Activated T-helper 1 cell treated with Interleukin-2 at 50 U/mL for 16 hours (primary cell): ENCODE measurements at places on chromosomes 2 and 18.

- DNase-seq = no peak
These were observed 601.0 kb downstream of the XIRP2 start for GRCh38 chr2:167489325-167489724.

DNA sequence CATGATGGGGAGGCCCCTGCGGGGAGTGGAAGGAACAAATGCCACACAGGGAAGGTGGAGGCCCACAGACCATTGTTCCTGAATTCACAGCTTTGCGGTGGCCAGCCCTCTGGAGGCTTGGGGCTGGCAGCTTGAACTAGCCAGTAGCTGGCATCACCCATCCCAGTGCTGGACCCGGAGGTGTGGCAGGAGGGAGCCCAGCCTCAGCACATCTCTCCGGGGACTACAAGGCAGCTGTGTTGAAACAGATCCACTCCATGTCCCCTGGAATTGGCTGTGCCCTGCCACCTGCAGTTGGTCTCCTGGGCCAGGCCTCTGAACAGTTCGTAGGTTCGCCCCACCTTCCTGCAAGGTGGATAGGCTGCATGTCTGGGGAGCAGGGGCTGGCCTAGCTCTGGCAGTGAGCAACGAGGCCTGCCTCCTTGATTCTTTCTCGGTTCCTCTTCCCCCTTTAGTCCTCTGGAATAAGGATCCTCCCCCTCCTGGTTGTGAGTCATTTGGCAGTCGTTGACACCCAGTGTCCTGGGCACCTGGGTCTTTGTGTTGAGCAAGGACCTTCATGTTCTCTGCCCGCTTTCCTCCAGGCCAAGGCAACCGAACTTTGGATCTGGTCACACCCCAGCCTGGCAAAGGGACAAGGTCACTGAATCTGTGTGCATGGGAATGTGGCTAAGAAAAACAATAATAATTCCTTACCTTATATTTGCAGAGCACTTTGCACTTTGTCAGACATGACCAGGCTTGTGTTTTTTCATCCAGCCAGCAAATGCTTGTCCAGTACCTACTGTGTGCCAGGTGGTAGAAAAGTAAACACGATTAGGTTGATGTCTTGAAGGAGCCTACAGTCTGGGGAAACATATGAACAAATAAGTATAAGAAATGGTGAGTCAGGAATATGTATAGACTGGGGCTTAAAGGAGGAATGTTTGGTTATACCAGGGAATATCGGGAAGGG lies 55.0 kb upstream of the MCFD2 start:
- DNase-seq = no peak

GRCh38 chr2:66461664-66462500 lies 27.0 kb downstream of the MEIS1 start:
- DNase-seq = no peak

GRCh38 chr18:14924226-14924625 lies 176.3 kb downstream of the ANKRD30B start:
- no peak for DNase-seq

DNA sequence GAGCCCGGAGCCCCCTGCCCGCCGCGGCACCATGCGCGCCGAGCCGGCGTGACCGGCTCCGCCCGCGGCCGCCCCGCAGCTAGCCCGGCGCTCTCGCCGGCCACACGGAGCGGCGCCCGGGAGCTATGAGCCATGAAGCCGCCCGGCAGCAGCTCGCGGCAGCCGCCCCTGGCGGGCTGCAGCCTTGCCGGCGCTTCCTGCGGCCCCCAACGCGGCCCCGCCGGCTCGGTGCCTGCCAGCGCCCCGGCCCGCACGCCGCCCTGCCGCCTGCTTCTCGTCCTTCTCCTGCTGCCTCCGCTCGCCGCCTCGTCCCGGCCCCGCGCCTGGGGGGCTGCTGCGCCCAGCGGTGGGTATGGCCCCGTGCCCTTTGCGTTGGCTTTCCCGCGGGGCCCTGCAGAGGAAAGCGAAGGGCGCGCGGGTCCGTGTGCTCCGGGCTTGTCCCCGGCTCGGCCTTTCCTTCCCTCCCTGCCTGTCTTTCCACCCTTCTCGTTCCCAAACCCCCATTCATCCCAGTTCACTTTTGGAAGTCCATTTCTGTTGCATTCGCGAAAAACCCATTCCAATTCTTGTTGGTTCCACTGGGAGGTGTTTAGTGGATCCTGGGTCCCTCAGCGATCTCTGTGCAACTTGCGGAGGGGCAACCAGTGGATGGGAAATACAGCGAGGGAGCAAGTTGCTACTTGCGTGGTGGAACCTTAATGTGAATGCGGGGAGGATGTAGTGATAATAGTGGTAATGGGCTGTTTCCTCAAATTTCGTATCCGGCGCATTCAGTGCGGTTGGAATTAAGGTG lies 599 bp downstream of the ADAM23 start:
- DNase-seq = no peak

DNA sequence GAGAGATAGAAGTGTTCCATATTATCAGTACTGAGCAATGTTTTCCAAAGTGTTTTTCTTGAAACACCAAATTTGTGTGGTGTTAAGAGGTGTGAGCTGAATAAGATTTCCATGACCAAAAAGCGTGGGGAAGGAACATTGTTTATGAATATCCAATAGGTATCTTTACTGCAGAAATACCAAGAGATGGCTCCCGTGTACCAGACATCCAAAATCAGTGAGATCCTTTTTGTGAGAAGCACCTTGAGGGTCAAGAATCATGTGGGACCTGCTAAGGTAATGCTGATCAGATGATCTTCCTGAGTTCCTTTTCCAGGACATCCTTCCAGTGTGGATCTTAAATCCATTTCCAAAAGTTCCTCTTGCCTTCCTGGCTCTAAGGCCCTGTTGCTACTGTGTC lies 246.0 kb downstream of the MYO3B start:
- DNase-seq = no peak

DNA sequence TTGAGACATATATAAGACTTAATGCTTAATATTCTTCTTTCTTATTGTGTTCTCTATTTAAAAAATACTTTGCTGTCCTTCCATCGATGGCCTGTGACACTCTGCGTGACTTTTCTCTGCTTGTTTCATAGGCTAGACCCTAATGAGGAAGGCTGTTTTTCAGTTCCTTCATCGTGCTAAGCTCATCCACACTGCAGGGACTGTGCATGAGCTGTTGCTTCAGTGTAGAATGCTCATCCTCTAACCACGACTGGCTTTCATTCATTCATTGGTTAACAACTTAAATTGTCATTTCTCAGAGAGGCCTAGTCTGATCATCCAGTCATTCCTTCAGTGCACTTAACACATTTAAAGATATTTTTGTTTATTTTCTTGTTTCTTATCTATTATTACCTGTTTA lies 134.4 kb downstream of the CCDC85A start:
- no peak for DNase-seq

GRCh38 chr2:3736112-3736511 lies 32.7 kb downstream of the DCDC2C start:
- DNase-seq = no peak

DNA sequence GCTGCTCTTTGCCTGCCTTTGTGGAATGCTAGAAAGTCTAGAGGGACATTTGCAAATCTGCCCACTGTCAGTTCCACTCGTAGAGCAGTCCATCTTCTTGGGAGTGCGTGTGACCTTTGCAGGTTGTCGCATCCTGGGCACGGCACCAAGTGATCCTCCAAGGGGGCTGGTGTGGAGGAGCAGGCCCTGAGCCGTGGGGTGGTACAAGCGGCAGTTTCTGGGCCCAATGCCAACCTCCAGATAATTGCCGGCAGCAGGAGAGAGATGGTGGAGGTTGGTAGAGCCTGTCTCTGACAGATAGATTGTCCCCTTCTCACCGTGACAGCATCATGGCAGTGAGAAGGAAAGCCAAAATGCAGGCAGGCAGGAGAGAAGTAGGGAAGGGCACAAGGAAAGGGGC lies 150.7 kb upstream of the SLC14A2 start:
- DNase-seq = no peak

GRCh38 chr18:62450546-62451410 lies 72.0 kb upstream of the ZCCHC2 start:
- no peak for DNase-seq

- no peak for DNase-seq
These were observed 37.9 kb downstream of the ODC1 start for GRCh38 chr2:10410001-10410822.

- no peak for DNase-seq
These were observed 265.8 kb downstream of the ALK start for GRCh38 chr2:29655391-29656086.

DNA sequence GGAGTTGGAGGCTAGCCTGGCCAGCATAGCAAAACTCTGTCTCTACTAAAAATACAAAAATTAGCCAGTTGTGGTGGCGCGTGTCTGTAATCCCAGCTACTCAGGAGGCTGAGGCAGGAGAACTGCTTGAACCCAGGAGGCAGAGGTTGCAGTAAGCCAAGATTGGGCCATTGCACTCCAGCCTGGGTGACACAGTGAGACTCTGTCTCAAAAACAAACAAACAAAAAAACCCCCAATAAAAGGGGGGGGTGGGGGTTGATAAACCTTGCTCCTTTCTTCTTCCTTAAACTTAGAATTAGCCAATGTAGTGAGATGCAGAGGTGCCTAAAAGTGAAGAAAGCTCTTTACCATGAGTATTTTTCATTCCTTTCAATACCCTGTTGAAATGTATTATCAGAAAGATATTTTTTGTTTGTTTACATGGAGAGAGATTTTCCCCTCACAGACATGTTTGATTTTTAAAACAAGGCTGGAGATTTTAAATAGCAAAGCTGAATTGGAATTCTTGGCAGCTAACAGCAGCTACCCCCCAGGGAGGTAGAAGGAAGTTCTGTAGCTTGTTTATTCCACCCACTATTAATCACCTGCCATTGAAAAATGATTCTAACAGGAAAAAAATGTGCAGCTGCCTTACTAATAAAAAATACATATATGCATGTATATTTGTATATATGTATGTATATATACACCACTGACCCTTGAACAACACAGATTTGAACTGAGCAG lies 48.6 kb downstream of the GYPC start:
- DNase-seq = no peak

DNA sequence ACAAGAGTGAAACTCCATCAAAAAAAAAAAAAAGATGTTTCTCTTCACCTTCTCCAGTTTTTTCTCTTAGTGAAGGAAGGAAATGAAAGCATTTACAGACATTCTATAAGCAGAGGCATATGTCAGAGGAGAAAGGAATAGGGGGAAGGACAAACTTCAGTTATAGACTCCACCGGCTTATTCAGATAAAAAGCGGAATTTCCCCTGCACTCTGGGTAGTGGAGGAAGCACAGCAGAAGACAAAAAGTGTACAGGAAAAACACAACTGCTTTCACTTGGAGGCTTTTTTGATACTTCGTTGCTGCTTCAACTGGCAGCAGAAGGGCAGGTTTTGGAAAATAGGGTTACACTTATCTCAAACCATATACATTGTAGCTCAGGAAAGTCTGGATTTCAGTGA lies 3.2 kb upstream of the MGAT4A start:
- DNase-seq = no peak

GRCh38 chr2:205775097-205775877 lies 93.0 kb downstream of the NRP2 start:
- no peak for DNase-seq

DNA sequence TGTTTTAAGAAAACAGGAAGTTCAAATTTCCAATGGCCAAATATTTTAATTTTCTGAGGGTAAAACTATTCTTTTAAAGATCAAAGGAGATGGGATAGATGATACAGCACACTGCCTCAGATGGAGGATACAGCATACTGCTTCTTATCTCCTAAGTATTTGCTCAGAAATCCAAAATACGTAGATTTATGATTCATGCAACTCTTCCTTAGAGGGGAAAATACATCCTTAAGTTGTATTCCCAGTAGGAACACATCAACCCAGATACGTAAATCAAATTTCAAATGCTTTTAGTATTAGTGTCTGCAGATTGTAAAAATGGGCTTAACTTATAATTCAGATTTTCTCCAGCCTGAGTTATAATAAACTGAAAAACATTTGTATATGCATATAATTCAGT lies 235.2 kb downstream of the ZNF385B start:
- no peak for DNase-seq

DNA sequence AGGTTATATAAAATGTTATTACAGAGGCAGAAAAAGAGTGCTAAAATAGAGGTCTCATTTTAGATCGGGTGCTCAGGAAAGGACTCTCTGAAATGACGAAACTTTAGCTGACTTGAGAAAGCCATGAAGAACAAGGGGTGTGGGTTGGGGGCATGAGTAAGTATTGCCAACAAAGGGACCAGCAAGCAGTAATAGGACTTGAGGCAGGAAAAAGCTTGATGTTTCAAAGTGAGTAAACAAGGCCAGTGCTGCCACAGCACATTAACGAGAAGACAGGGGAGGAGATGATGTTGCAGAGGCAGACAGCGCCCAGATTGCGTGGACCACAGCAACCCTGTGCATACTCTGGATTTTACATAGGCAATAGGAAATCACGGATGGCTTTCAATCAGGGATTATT lies 318.8 kb downstream of the ZEB2 start:
- no peak for DNase-seq

- DNase-seq = no peak
These were observed 63.1 kb downstream of the FAM171B start for GRCh38 chr2:186757009-186757408.

DNA sequence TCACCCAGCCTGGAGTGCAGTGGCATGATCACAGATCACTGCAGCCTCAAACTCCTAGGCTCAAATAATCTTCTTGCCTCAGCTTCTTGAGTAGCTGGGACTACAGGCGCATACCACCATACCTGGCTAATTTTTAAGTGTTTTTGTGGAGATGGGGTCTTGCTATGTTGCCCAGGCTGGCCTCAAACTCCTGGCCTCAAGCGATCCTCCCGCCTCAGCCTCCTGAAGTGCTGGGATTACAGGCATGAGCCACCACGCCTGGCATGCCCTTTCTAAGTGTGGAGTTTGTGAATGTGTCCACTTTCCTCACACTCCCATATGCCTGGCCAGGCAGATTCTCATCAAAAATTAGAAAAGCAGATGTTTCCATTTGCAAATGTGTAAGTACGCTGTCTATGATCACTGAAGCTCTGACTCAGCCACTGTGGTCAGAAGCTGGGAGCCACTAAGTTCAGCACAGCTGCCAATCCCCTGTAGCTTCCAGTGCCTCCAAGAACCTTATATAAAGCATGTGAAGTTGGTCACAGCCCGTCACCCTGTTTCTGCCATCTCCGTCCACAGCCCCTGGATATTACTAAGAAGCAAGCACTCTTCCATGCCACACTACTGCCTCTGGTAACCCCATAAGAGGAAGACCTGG lies 155.4 kb downstream of the FAM210A start:
- DNase-seq = no peak

DNA sequence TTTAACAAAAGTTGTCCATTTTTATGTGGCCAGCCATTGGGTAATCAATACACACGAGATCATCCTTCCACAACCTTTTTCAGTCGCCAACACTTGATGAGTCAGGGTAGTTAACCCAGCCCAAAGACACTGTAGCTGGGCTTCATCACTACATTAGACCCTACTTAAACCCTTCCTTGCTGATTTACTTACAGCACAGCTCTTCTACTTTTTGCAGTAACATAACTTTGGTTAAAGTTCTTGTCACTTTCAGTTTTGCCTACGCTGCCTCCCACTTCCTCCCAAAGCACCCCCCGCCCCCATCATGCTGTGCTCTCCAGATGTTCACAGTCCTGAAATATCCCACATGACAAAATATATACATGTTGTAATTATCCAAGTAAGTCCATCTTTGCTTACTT lies 103.6 kb downstream of the CDK15 start:
- DNase-seq = no peak

GRCh38 chr2:56224316-56224715 lies 40.5 kb downstream of the CCDC85A start:
- no peak for DNase-seq
